Urothelium cell line (cell line): ENCODE measurements at places on chromosomes 12 and 14.

DNA sequence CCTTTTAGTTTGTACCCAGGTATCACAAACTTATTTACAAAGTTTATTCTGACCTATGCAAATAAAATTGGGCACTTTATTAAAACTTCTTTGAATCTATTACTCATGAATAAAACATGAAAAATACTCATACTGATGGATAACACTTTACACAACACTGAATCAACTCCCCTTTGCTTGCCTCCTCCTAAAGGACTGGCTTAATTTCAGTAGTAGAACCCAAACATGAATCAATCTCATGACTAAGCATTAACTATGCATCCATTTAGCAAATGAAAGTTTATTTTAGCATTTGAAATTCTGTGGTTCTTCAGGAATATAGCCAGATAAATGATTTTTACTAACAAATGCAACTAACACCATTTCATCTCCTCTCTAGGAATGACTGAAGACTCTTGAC is 32.4 kb downstream of the DENND5B start:
- DNase-seq = no peak

GRCh38 chr12:22529281-22530060 is 14.9 kb downstream of the C2CD5 start:
- no peak for DNase-seq

GRCh38 chr14:71105177-71105576 is 197.9 kb downstream of the PCNX1 start:
- DNase-seq = no peak

GRCh38 chr12:122467983-122468382 is 32.7 kb downstream of the ZCCHC8 start:
- DNase-seq = no peak

DNA sequence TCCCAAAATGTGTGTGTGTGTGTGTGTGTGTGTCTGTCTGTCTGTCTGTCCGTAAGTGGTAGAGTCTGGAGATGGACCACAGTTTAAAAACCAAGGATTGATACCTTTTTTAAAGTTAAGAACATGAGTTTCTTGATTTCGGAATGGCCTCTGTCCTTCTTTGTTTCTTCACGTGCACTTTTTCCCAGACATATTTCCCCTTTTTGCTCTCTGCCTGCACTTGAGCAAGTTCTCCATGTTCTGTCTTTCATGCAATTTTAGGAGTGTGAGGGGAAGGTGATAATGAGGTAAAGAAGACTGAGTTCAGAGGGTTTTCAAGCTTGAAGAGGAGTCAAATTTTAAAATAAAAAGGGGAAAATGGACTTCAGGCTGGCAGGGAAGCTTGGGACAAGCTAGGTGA is 12.7 kb downstream of the OLR1 start:
- DNase-seq = no peak

DNA sequence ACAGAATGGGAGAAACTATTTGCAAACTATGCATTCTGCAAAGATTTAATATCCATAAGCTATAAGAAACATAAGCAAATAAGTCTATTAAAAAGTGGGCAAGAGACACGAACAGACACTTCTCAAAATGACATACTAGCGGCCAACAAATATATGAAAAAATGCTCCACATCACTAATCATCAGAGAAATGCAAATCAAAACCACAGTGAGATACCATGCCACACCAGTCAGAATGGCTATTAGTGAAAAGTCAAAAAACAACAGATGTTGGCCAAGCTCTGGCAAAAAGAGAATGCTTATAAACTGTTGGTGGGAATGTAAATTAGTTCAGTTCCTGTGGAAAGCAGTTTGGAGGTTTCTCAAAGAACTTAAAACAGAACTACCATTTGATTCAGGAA is 121.3 kb downstream of the KCNMB4 start:
- no peak for DNase-seq

GRCh38 chr12:46260913-46261476 is 7.8 kb downstream of the SLC38A1 start:
- DNase-seq = peak; percentile 12

DNA sequence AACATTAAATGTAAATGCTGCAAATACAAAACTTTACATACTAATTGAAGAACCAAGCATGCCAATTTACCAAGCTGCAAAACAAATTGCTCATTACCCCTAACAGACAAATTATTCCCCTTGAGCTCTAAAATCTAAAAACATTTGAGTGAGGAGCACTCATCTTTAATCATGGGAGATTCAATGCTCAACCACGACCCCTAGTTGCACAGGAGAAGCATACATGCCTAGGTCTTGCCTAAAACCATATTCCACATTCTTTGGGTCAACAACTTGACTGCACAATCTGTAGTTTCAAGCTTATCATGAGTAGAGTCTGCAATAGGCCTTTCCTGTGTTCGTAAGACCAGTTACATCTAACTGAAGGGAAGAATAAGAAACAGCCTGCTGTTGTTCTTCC is 69.7 kb downstream of the MGAT4C start:
- DNase-seq = no peak

GRCh38 chr14:31945074-31945613 is 132.0 kb upstream of the ARHGAP5 start:
- DNase-seq = no peak

DNA sequence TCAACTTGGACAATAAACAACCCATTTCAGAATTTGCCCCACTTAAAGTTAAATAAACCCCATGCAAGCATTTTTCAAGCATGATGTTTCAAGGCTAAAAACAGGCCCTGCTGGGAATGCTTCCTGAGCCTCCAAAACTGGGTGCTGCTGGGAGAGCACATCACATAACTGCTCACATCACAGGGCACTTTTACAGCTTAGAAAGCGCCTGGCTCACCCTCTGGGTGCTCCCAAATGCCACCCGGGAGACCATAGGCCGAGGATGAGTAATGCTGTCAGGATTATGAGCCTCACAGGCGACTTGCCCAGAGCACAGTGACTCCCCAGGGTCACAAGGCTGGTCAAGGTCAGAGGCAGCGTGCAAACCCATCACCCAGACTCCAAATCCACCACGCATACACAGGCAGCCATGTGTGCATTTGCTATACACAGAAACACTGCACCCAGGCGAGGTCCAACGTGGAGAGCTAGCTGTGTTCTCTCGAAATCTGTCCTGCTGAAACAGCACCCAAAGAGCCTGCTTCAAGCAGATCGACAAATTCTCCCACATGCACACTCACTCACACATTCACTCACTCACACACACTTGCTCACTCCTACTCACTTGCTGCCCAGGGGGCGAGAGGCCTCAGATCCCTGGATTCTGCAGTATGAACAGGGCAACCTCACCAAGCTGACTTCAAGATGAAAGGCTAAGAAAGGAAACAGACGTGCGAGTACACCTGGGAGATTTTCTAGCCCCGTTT is 58.7 kb downstream of the ITPK1 start:
- no peak for DNase-seq

- peak; percentile 85 for DNase-seq
Observed at GRCh38 chr14:96204151-96205058, at the start of gene BDKRB2. BDKRB2 (plus strand) TSS chr14:96204839; CDS start chr14:96237108, 32,269 bp downstream.

GRCh38 chr12:88860851-88861250 is 280.6 kb upstream of the KITLG start:
- no peak for DNase-seq

GRCh38 chr12:25730489-25731349 is 177.6 kb upstream of the LMNTD1 start:
- DNase-seq = no peak

DNA sequence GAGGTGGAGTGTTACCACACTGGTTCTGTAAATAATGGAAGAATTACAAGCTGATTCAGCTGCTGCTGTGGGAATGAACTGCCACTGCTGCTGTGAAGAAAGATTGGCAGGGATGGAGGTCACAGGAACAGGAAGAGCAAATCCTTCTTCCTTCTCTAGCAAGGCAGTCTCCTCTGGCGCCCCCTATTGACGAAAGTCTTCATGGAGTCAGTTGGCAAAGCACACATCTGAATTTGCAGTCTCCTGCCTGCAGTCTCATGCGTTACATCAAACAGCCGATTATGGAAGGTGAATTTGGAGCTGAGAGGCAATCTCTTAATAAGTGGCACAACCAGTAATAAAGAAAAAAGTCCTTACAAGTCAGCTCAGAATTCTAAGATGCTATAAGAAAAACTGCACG is 106.0 kb upstream of the TMTC1 start:
- DNase-seq = no peak

DNA sequence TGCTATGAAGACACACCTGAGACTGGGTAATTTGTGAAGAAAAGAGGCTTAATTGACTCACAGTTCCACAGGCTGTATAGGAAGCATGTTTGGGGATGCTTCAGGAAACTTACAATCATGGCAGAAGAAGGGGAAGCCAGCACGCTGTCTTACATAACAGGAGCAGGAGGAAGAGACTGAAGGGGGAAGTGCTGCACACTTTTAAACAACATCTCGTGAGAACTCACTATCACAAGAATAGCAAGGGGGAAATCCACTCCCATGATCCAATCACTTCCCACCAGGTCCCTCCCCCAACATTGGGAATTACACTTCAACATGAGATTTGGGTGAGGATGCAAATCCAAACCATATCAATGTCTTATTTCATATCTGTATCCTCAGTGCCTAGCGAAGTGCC is 307.2 kb downstream of the ATP23 start:
- DNase-seq = no peak

GRCh38 chr12:127677537-127678131 is 589.3 kb upstream of the TMEM132C start:
- peak; percentile 76 for DNase-seq

- no peak for DNase-seq
Observed at GRCh38 chr14:21880918-21881317, 207.3 kb upstream of the OR4E1 start.

DNA sequence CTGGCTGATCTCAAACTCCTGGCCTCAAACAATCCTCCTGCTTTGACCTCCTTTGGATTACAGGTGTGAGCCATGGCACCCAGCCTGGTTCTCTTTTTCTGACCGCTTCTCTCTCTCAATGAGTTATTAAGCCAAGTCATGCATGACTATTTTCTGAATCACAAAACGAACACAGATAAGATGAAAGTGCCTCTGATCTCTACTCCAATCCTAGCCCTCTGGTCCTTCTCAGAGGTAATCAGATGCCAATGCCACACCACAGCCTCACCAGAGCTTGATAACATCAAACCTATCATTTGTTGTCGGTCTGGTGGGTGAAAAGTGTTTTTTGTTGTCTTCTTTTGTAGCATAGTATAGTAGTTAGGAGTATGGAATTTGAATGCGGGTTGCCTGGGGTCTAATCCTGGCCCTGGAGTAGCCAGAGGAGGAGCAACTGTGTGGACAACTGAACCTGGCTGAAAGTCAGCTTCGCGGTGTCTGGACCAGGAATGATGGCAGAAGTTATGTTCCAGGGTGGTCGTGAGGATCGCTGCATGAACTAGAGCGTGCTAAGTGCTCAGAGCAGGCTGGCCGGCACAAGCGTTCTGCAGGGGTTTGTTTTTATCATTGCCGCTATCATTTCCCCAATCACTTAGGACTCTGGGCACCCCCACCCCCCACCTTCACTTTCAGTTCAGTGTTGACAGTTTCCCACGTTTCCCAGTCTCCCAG is 77.9 kb downstream of the SPRING1 start:
- no peak for DNase-seq

GRCh38 chr12:121468499-121468801 is 68.5 kb downstream of the RNF34 start:
- DNase-seq = no peak

- DNase-seq = no peak
Observed at GRCh38 chr14:93533437-93533836, 102.7 kb downstream of the UNC79 start.

- no peak for DNase-seq
Observed at GRCh38 chr12:12892681-12893141, 1.3 kb downstream of the GPRC5A start.

- no peak for DNase-seq
Observed at GRCh38 chr12:61848893-61849292, 411.3 kb upstream of the USP15 start.

DNA sequence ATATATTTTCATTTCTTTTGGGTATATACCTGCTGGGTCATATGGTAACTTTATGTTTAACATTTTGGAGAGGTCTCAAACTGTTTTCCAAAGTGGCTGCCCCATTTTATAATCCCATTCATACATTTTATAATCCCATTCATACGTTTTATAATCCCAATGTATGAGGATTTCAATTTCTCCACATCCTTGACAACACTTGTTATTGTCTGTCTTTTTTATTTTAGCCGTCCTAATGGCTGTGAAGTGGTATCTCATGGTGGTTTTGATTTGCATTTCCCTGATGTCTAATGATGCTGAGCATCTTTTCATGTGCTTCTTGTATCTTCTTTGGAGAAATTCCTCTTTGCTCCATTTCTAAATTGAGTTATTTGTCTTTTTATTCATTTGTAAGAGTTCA is 6.7 kb upstream of the CFL2 start:
- DNase-seq = no peak

DNA sequence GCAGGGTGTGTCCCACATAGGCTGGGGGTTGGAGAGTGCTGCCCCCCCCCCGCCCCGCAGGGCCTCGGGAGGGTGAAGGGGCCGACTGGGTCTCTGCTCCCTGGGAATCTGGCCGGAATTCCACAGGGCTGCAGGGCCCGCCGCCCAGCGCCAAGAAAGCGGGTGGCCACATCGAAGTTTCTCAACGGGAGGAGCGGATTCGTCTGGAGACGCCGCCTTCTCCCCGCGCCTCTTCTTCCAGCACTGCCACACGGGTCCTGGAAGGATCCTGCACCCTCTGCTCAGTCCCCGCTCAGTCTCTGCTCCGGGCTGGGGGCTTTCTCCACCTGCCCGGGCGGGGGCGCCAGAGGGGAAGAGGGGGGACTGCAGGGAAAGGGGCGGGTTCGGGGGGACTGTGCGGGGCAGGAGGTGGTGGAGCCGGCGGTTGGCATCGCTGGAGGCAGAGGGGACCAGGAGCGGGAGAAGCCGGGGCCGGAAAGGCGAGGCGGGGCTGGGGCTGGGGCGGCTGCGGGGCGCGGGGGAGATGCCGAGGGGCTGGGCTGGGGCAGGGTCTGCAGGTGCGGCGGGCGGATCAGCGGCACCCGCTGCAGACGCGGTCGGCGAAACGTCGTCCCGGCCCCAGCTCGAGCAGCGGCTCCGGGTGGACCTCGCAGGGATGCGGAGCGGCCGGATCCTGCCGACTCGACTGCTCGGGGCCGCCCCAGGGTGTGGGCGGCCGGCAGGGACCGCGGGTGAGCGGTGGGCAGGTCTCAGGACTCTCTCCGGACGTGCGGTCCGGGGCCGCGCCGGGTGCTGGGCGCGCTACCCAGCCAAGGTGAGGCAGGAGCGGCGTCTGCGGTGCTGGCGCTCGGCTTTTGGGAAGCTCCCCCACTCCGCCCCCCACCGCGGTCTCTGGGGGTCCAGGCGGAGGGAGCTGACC is 811.4 kb upstream of the TMEM132C start:
- no peak for DNase-seq

DNA sequence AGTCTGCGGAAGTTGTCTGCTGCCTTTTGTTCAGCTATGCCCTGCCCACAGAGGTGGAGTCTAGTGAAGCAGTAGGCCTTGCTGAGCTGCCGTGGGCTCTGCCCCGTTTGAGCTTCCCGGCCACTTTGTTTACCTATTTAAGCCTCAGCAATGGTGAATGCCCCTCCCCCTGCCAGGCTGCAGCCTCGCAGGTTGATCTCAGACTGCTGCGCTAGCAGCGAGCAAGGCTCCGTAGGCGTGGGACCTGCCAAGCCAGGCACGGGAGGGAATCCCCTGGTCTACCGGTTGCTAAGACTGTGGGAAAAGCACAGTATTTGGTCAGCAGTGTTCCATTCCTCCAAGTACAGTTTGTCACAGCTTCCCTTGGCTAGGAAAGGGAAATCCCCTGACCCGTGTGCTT is 143.6 kb downstream of the DYRK2 start:
- DNase-seq = no peak

- DNase-seq = no peak
Observed at GRCh38 chr12:3552726-3553045, 61.7 kb downstream of the PRMT8 start.

GRCh38 chr12:40552868-40553267 is 139.4 kb upstream of the CNTN1 start:
- DNase-seq = no peak
